Daoy (cell line): ENCODE measurements at places on chromosomes 13 and 19.

DNA sequence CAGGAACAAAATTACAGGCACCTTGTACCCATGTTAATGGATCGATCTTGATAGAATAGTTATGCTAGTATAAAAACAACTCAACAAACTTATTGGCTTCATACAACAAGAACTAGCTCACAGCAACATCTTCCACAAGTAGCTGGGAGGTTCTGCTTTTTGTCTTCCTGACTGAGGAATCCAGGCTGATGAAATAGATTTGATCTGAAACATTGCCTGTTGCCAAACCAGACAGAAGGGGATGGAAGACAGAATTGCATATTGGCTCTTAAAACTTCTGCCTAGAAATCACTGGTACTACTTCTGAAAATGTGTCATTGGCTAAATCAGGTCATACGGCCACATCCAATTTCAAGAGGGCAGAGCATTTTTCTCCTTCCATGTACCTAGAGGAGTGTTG is 267.3 kb downstream of the RFC3 start:
- DNase-seq = no peak

DNA sequence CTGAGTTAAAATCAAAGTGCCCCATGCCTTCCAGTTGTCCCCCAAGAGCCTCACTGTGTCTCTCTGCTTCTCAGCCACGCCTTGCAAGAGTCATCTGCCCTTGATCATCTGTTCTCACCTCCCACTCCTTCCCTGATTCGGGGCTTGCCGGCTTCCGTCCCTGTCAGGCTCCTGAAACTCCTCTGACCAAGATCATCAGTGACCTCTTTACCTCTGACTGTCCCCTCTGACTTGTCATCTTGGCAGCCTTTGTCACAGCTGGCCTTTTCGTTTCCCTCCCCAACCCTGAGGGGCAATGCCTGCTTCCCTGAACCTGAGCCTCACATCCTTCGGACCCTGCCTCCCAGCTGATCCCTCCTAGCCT is 66.3 kb downstream of the MAP4K1 start:
- no peak for DNase-seq

DNA sequence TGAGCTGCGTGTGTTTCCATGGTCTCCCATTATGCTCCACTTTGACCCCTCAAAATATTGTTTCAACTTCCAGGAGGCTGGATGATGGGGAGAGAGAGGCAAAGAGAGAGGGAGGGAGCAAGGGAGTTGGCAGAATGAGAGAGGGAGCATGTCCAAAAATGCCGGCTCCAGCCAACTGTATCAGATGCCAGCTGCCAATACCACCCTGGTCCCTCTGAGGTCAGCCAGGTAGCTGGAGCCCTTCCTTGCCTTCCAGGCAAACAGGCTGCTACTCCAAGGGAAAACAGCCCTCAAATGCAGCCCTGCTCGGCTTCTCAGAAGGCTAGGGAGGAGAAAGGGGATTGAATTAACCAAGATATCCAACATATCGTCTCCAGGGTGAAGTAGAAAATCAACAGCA is 440.0 kb downstream of the TSHZ3 start:
- DNase-seq = no peak

DNA sequence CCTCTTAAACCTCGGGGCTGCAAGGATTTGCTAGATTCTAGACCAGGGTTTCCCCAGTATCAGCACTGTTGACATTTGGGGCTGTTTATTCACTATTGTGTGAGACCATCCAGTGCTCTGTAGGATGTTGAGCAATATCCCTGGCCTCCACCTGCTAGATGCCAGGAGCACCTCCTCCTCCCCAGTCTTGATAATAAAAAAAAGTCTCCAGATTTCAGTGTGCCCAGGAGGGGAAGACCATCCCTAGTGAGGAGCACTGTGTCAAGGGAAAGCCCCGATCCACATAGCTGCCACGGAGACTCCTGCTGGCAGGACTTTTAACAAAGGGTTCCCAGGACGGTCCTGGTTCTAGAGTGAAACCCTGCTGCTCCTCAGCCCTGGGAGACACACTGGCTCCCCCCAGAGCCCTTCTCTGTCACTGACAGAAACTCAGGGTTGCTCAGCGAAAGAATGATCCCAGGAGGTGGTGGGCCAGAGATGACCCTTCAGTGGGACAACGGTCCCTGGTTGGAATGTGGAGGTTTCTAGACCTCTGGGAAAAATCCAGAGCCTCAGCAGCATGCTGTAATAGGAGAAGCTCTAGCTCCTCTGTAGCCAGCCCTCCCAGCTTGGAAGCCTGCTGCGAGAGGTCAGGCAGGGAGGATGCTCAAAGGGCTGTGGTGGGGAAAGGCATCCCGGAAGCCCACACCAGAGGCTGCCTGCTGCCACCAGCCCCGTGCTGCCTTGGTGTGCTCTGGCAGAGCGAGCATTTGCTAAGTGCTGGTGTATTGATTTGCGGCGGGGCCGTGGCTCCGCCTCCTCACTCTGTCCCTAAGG is 20.3 kb downstream of the LYL1 start:
- no peak for DNase-seq

DNA sequence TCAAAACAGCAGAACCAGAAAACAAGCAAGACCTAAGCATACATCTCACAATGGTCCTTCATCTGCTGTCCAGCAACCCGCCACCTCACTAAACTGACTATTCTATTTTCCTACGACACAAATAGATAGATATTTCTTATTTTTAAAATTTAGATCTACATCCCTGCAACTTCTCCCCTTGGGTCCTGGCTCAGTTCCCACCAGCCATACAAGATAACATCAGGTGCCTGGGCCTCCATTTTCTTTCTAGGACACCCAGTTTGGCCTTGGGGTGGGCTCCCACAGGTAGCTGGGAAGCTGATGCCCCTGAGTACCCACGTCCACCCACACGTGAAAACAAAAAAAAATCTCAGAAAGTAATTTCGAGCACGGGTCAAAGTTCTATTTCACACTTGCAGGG is 47.6 kb downstream of the TGDS start:
- DNase-seq = peak; percentile 2

DNA sequence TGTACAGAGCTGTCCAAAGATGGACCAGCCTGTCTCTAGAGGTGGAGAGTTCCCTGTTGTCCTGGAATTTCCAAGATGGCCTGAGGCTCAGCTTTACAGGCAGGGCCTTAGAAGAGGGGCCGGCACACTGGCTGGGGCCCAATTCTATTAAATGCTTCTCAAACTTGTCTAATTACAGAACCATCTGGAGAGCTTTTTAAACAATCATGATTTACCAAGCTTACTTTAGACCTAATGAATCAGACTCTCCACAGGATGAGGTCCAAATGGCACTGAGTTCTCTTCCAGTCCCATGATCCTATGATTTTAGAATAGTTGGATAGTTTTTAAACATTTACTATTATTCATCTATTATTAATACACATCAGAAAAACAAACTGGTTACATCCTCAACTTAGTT is 123.5 kb downstream of the DNAJC3 start:
- DNase-seq = no peak

GRCh38 chr19:50922317-50922853 is 11.2 kb upstream of the KLK4 start:
- DNase-seq = peak; percentile 89
